ENCODE measurements at places on chromosomes 1 and 21. TPM values are rescaled to one million over a fixed set of nuclear protein-coding genes. Genes with fewer than 3 reads are reported as not detected.

GRCh38 chr1:248631354-248632008 lies 3.4 kb downstream of the OR2T11 start:
- no peak for DNase-seq

GRCh38 chr21:28332796-28333195 lies 659.9 kb downstream of the LTN1 start:
- no peak for DNase-seq

GRCh38 chr1:206735553-206736031 lies 35.0 kb upstream of the IL19 start:
- DNase-seq, result no peak

- DNase-seq, result no peak
Measured at GRCh38 chr1:40530735-40531380, 579 bp upstream of the ZNF684 start.

GRCh38 chr1:10625554-10625953 lies 150.8 kb downstream of the PEX14 start:
- no peak for DNase-seq

- DNase-seq, result no peak
Measured at GRCh38 chr1:150420560-150421265, 56.8 kb downstream of the RPRD2 start.

GRCh38 chr21:32538147-32538792 lies 47.1 kb downstream of the TCP10L start:
- no peak for DNase-seq

- DNase-seq, result no peak
Measured at GRCh38 chr1:220528679-220529501, 954 bp downstream of the MARK1 start.

DNA sequence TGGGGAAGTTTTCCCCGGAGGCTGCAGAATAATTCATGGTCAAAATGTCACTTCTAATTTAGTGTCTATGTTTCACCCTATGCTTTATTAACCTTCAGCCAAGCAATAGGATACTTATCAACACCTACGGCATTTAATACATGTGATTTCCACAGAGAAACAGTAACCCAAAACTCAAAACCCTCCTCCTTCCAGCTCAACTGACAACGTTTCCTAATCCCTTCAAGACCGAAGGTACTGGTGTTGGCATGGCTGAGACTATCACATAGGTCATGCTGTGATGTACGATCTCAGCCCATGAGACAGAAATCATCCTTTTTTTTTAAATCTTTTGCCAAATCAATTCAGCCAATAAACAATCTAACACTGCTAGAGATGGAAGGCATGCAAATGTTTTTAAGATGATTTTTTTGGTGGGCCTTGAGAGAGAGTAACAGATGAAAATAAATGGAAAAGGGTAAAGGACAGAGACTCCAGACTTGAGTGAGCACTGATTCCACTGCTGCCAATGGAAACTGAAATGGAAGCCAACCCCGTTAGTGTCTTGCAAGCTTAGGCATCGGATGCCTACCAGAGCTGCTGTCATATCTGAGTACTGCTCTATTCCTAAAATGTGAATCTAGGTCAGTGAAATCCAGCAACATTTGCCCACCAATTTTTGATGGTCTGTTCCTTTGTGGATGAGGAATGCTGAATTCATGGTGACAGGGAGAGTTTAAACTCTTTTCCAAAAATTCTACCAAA lies 63.4 kb upstream of the BCL10 start:
- DNase-seq, result no peak

DNA sequence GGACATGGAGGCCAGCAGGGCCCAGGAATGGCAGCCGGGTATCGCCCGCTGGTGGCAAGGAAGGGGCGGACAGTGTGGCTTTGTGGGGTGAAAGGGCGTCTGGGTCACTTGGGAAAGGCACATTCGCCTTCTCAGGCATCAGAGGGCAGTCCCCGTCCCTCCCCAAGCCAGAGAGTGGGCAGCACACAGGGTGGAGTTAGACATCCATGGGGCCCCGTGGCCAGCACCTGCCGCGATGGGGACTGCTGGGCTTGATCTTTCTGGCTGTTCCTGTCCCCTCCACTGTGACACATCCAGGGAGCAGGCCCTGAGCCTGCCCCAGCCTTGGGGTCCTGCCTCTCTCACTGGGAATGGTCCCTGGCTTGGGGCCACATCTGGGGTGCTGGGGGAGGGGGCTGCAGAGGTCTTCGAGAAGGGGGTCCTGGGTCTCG lies 4.0 kb upstream of the TRPM2 start:
- DNase-seq, result no peak

DNA sequence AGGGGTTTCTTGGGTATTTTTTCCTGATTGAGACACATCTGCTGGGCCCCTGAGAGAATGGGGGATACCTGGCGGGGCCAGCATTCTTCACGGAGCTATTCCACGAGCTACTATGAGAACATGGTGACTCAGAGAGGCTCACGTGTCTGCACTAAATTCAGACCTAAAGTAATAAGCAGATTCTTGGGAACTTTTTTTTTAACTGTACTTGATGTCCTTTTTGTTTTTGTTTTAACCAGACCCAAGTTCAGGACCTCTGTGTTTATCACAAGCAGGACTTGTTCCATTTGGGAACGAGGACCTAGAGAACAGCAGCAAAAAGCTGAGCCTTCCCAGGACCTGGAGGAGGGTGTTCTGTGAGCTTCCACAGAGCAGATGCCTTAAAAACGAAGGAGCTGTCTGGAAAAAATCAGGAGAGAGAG lies 44.0 kb downstream of the EVA1C start:
- DNase-seq, result no peak

DNA sequence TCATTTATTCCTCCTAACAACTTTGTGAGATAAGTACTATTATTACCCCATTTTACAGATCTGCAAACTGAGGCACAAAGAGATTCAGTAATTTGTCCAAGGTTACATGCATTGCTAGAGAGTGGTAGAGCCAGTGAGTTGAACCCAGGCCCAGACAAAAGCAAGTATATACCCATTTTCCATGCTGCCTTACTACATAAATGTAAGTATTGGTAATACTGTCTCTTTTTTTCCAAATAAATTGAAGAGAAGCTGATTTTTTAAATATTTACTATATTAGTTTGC lies 33.8 kb upstream of the IRF2BP2 start:
- DNase-seq, result no peak

The CHI3L1 gene
- 0.53 TPM for total RNA-seq

The KCNE1 gene
- 0.11 TPM for total RNA-seq

The CLEC20A gene
- 0.48 TPM for total RNA-seq

The MAN1C1 gene
- total RNA-seq, result 18.2 TPM

The PADI1 gene
- total RNA-seq, result 0.16 TPM

Data from urinary bladder (tissue), 4 donors.